Activated T-cell treated with anti-CD3 and anti-CD28 coated beads, Interleukin-2, amount 50 U/mL, for 4 hours (primary cell): ENCODE measurements at places on chromosomes 3 and 15.

GRCh38 chr3:126539558-126540250 lies 15.7 kb downstream of the CHST13 start:
- DNase-seq = no peak

DNA sequence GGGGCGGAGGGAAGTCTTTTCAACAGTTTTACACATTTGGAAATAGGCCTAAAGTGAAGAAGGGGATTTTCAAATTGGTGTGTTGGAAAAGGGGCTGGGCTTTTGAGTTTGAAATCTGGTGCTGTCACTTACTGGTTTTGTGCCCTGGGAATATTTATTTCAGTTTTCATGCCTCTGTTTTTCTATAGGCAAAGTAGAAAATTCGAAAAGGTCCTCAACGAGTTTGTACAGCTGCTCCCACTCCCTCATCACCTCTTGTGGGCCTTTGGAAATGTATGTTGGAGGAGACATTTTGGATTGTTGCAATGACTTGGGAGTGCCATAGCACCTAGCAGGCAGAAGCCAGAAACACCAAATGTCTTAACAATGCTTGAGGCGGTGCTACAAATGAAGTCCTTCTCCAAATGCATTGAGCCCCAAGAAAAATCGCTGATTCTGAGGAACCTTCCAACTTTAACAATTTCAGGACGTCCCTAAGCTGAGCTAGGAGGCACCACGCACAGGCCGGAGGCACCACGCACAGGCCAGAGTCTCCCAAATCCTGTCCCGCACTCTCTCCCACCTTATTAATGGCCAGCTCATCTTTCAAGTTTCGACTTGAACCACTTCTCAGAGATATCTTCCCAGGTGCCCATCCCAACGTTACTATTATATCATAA lies 639 bp upstream of the POLR2M start:
- DNase-seq = no peak

- DNase-seq = no peak
These were observed 611.3 kb downstream of the SI start for GRCh38 chr3:164467007-164467406.

DNA sequence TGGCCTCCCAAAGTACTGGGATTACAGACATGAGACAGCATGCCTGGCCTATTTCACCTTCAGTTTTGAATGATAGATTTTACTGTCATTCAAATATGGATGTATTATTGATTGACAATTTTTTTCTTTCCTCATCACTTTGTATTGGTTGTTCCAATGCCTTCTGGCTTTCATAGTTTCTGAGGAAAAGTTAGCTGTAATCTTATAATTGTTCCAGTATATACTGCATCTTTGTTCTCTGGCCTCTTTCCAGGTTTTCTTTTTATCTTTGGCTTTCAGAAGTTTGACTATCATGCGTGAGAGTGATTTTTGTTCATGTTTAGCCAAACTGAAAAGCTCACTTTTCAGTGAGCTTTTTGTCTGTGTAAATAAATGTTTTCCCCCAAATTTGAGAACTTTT lies 157.1 kb downstream of the RSRC1 start:
- no peak for DNase-seq

GRCh38 chr15:65991721-65992483 lies 122.6 kb downstream of the RAB11A start:
- DNase-seq = no peak

DNA sequence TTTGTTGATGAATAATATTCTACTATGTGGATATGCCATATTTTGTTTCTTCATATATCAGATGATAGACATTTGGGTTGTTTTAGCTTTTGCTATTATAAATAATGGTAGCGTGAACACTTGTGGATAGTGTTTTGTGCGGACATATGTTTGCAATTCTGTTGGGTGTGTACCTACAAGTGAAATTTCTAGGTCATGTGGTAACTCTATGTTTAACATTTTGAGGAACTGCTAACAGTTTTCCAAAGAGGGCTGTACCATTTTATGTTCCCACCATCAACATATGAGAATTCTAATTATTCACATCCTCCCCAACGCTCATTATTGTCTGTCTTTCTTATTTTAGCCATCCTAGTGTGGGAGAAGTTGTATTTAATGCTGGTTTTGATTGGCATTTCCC lies 303.8 kb downstream of the ERC2 start:
- no peak for DNase-seq

DNA sequence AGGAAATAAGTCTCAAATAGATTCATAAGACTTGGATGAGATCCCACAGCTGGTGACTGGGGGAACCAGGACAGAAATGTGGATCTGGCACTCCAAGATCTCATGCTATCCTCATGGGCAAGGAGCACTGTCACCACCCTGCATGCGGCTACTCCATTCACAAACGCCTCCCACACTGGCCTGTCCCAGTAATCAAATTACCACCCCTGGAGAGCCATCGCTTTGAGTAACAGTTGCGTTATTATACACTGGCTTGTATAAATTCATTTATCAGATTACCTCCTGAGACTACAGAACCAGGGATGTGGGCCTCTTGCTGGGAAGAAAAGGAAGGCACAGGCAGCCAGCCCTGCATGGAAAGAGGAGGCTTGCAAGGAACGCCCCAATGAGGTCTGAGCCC lies 27.9 kb upstream of the SLC25A36 start:
- no peak for DNase-seq

DNA sequence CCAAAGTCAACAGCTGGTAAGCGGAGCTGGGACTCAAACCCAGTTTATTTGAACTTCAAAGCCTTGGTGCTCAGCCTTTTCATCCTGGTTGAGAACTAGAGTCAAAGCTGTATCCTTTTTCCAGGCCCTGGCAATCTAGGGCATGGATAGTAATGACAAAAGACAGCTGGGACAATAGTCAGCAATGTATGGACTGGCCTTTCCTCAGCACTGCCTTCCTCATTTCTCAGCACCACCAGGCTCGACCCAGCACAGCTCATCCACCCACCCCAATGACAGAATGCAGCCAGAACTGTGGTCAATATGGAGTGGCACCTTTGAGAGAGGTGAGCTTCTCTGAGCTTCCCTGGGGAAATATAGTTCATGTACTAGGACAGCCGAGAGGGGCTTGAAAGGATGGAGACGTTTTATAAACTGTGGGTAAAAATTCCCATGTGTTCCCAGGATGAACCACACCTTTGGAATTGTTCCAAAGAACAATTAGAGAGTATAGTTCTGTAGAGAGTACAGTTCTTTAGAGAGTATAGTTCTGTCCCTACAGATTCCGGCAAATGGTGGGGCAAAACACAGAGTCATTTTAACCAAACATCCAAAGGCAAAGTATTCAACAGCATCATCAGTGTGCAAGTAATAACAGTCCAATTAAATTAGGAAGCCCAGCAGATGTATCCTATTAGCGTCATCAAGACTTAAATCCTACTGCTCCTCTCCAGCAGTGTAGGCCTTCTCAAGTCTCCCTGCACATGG lies 30.2 kb upstream of the IREB2 start:
- DNase-seq = no peak

DNA sequence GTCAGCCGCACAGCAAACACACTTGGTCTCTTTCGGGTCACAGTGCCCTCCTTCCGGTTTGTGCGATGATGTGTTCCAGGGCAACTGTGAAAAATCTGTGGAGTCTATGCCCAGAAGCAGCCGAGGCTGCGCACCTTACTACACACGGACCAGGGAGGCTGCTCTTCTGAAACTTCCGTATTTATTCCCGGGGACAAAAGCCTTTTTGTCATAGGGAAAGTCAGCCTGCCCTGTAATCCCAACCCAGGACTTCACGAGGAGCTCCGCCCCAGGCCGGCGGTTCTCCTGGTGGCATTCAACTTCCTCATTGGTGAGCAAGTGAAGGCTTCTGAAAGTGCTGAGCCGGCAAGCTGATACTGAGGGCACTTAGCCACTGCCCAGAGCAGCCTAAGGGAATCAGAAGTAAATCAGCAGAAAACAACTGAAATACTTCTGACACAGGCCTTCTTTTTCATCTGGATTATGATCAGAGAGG lies 126.5 kb downstream of the FMN1 start:
- no peak for DNase-seq

GRCh38 chr15:83410532-83410931 lies 36.6 kb upstream of the SH3GL3 start:
- DNase-seq = no peak

DNA sequence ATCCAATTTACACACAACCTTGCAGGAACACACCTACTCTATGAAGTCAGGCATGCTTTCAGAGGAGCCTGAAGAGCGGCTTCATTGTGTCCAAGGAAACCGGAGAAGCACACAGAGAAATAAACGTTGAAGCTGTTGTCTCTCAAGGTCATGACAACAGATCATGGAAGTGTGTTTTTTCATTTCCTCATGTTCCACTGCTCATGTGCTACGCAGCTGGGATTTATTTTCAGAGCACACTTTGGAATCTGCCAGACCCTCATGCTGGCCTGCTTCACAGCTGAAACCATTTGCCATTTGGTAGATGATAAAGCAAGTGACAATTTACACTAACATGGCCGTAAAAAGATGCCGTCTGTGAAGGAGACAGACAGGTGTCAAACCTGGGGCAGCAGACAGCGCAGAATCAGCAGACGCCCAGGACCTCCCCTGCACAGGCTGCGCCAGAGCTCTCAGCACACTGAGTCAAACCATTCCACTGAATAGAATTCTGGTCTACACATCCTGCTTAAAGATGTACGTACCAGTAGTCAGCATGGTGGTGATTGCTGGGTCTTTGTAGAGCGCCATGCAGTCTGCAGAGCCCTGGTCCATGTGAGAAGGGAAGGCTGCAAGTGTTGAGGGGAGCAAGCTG lies 99.3 kb downstream of the ARNT2 start:
- no peak for DNase-seq

GRCh38 chr3:148329481-148330235 lies 368.0 kb upstream of the AGTR1 start:
- no peak for DNase-seq

GRCh38 chr3:36393563-36393962 lies 13.3 kb downstream of the STAC start:
- no peak for DNase-seq

DNA sequence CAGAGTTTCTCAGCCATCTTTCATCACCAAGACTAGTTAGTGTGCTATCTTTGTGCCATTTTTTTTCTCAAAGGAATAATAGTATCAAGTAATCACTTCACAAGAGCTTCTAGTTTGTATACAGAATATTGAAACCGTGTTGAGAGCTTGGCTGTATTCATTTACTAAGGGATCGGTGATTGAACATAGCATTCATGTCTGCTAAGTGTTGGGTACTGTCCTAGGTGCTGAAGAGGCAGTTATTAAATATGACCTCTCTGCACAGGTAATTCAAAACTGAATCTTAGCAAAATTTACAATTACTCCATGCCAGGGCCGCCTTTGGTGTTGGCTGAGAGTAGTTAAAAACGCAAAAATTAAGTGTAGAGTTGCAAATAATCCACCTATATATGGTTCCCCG lies 355.3 kb upstream of the RORA start:
- DNase-seq = no peak

GRCh38 chr3:169278092-169278491 lies 385.4 kb downstream of the MECOM start:
- no peak for DNase-seq

DNA sequence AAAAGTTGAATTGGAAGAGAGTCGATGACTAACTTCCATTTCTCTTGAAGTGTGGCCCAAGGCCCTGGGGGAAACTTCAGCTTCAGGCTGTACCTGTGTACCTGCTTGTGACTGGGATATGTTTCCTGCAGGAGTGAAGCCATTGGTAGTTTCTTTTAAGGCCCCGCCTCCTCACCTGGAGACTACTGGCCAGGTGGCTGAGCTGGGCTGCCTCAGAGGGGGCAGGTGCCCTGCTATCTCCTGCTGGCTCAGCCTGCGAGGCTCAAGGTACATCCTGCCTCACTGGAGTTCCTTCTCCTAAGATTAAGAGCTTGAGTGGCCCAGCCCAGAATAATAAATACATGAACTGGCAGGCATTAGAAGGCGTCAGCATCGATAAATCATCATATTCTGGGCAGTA lies 121.6 kb upstream of the ROPN1 start:
- DNase-seq = no peak

DNA sequence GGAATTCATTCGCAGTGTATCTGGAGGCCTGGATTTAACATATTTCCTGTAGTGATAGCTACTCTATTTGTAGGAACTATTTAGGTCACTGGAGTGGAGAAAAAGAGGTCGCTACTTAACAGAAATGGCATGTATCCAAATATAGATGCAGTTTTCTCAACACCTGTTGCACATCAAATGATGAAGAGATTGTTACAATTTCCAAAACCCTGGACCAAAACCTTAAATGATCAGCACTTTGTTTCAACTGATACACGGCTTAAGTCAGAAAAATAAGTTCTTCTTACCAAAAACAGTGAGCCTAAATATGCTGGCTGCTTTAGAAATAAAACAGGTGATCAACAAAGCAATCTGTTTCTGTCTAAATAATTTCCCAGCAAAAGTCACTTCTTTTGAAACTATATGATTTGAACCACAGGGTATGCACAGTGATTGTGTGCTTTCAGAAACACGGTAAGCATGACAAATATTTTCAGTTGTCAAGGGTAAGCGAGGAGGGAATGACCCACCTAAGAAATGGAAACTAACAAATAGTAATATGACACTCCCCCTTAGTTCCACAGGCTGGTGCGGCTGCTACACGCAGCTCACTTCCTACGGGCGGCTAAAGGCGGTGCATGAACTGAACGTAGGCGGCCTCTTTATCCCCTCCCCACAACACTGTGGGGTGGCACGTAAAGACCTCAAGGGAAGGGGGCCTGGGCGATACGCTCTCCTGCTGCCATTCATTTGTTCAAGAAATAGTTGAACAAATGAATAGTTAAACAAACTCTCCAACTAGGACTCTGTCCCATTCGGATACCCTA lies 1.1 kb downstream of the EHD4 start:
- peak; percentile 65 for DNase-seq

GRCh38 chr15:82312586-82313349 lies 36.5 kb downstream of the GOLGA6L10 start:
- DNase-seq = no peak

GRCh38 chr3:105915524-105915923 lies 46.7 kb upstream of the CBLB start:
- DNase-seq = no peak

GRCh38 chr15:47813748-47814384 lies 96.6 kb downstream of the SEMA6D start:
- DNase-seq = no peak

- no peak for DNase-seq
These were observed 447.8 kb upstream of the BCHE start for GRCh38 chr3:166285001-166285400.

GRCh38 chr15:41659855-41660234 lies 360 bp upstream of the MGA start:
- DNase-seq = no peak
